NCI-H187 (cell line): ENCODE measurements at places on chromosomes 12 and 14.

- DNase-seq: no peak
These were observed 70.3 kb downstream of the STON2 start for GRCh38 chr14:81329640-81330381.

- no peak for DNase-seq
These were observed 57.1 kb downstream of the NIN start for GRCh38 chr14:50773632-50774541.

DNA sequence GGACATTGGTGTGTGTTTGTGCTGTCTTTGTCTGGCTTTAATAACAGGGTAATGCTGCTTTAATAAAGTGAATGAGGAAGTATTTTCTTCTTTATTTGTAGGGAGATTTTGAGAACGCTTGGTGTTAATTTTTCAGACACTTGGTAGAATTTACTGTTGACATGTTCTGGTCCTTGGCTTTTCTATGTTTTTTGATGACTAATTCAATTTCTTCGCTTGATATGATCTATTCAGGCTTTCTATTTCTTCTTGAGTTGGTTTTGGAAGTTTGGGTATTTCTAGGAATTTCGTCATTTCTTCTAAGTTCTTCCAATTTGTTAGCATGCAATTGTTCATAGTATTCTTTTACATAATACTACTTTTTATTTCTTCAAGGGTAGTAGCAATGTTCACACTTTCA is 167.8 kb downstream of the TTC6 start:
- no peak for DNase-seq

DNA sequence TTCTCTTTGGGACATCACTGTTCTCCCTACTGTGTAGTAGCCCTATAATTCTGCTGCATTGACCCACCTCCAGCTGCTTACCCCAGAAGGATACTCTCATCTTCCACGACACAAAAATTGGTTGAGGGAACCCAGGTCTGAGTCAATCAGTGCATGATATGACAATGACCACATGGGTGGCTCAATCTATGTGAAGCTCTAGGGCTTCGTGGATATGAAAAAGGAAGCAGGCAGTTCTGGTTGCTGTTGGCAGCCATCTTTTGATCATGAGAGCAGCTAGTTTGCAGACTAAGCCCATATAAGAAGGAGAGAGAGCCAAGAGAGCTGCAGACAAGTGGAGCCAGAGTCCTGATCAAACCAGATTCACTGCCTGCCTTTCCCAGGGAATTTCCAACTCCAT is 57.9 kb downstream of the AVPR1A start:
- DNase-seq: no peak

- no peak for DNase-seq
These were observed 15.9 kb downstream of the RFLNA start for GRCh38 chr12:124310785-124311184.

DNA sequence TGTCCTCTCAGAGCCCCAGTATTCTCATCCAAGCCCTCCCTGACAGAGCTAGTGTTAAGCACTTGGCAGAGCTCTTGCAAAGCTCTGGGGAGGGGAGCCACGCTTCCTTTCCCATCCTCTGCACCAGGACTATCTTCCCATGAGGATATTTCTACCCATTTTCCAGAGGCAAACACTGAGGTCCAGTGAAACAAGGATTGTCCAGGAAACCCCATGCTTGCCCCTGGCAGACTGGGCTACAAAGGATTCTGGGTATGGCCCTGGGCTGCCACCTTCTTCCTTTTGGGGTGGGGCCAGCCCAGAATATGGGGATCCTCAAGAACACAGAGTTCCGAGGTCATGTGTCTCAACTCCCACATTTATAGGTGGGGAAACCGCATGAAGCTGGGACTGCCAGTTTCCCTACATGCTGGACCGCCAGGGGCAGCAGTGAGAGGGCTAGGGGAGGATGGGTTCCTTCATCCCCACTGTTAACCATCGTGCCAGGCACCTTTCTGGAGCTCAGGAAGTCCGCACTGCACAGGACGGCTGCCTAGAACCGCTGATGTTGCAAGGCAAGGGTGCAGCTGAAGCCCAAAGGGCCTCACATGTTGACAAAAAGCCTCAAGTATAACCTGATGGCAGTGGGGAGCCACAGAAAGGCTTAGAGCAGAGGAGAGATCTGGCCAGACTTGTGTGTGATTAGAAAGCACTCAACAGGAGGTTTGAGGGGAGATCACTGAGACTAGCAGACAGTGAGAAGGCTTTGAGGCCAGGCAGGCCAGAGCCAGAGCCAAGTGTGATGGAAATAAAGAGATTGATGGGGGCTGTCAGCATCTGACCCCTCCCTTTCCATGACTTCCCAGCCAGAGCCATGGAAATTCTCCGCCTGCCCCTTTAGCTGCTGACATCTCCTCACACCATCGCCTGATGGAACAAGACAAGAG is 5.5 kb upstream of the CCDC85C start:
- DNase-seq: no peak

DNA sequence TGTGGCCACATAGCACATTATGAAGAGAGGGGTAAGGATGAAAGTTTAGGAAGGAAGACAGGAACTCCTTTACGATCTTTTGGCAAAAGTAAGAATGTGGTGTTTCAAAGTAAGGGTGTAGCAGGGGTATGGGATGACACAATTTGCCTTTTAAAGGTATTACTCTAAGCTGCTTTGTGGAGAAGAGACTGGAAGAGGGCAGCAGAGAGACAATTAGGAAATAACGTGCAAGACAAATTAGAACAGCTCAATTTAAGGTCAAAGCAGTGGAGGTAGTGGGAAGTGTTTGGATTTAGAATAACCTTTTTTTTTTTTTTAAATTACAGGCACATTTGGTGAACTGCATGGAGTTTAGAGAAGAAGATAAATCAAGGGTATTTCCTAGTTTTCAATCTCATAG is 342.6 kb downstream of the NOVA1 start:
- DNase-seq: no peak

GRCh38 chr12:55658635-55659391 is 22.1 kb downstream of the OR10P1 start:
- DNase-seq: no peak

GRCh38 chr14:52563120-52563519 is 10.5 kb downstream of the GPR137C start:
- DNase-seq: no peak

GRCh38 chr12:124148481-124149273 is 146.2 kb upstream of the RFLNA start:
- no peak for DNase-seq

GRCh38 chr12:58161773-58162172 is 220.4 kb downstream of the ATP23 start:
- DNase-seq: no peak

DNA sequence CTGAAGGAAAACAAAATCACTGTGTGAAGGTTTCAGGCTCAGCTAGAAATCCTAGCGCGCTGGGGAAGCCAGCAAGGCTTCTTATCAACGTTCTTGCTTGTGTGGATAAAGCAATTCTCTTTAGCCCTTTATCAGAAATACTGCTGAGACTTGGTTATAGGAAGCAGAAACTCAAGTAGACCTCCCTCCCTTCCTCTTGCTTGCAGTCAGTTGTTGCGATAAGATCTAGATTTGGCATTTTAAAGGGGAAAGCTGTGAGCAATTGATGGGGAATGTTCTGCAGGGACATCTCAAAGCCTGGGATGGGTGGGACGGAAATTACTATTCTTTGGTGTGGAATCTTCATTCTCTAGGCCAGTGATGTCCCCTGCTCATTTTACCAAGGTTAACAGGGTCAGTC is 76.4 kb upstream of the ANO4 start:
- DNase-seq: no peak

- DNase-seq: peak; percentile 63
These were observed 903 bp upstream of the PPP4R3A start for GRCh38 chr14:91511043-91511383.

DNA sequence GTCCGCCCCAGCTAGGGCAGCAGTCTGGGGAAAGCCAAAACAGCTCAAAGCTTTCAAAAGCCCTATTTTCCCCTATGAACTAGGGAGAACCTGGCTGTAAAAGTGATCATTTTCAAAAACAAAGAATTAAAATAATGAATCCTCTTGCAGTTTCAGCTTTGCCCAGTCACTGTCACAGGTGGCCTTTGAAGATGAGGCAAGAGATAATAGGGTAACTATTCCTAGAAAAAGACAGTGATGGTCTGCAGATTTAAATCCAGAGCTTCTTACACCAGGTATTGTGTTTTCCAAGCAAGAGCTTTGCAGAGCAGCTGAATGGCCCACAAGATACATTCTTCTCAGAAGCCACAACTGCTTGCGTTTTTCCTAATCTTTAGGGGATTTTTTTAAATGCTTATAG is 80.2 kb upstream of the NUDT4 start:
- DNase-seq: no peak

GRCh38 chr12:75155962-75156361 is 53.7 kb downstream of the KCNC2 start:
- DNase-seq: no peak

DNA sequence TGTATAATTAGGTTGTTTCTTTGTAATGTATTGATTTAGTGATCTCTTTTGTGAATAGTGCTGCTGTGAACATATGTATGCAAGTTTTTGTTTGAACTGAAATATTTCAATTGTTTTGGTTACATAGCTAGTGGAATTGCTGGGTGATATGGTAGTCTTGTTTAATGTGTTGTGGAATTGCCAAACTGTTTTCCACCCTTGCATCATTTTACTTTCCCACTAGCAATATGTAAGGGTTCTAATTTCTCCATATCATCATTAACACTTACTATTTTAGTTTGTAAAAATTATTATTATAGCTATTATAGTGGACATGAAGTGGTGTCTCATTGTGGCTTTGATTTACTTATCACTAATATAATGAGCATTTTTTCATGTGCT is 5.9 kb downstream of the G2E3 start:
- DNase-seq: no peak

DNA sequence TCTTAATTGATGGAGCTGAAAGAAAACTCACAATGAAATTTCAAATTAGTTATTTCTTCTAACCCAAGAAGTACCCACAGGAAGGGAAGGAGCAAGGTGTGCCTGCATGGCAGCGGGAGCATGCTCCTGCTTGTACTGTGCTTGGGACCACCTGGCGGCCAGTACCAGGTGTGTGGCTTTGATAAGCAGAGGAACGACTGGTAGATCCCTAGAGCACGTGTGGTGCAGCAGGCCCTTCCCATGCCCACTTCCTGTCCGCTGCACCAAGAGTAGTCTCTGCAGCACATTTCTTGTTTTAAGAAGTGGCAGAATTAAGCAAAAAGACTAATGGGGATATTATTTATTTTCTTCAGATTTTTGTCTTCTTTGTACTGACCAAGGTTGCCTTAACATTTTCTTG is 122.3 kb upstream of the ATF1 start:
- no peak for DNase-seq

- DNase-seq: no peak
These were observed 138.9 kb upstream of the MAX start for GRCh38 chr14:65241125-65241752.

DNA sequence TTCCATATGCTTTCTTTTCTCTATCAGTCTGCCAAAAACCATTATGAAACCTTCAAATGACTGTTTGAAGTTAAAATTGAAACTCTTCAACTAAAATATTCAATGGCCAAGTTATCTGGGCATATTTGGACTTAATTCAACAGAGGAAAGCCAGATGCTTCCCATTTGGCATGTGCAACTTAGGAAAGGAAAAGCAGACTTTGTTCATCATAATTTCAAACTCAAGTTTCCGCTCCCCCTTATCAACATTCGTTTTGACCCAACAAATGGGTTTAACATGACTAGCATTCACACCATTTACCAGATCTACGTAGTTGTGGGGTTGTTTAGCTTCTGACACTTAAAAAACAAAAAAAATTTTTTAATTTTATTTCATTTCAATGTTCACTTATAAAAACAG is 75.7 kb downstream of the PLEKHG7 start:
- no peak for DNase-seq

- no peak for DNase-seq
These were observed 101.1 kb downstream of the DACT1 start for GRCh38 chr14:58738876-58739275.

GRCh38 chr12:121446750-121447149 is 46.8 kb downstream of the RNF34 start:
- DNase-seq: no peak

DNA sequence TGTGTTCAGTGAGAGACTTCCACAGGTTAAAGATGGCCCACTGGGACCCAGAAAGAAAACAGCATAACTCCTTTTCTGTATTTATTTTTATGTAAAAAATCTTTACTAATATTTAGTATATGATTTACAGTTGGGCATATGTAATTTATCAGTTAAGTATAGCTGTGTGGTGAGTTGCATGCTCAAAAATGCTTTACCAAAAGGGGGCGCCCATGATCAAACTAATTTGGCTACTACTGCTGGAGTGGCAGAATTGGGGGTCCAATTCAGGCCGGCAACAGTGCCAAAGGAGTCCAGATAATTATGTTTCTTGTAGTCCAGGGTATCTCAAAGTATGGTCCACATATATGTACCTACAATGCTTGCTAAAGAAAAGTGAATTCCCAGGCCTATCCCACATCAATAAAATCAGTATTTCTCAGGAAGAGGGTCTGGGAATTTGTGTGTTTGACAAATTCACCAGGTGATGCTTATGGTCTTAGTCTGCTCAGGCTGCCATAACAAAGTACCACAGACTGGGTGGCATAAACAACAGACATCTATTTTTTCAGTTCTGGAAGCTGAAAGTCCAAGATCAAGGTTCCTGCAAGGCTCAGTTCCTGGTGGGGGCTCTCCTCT is 152.0 kb downstream of the KTN1 start:
- DNase-seq: peak; percentile 53

DNA sequence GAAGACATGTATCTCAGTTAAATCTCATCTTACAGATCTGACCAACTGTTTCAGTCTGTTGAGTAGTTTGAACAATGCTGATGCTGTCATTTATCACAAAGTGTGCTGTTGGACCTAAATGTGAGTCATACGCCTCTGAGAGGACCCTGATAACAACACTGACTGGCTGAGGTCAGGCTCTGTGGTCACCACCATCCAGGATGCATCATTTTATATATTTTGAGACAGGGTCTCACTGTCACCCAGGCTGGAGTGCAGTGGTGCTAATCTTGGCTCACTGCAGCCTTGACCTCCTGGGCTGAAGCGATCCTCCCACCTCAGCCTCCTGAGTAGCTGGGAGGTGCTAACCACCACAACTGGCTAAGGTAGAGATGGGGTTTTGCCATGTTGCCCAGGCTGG is 181.0 kb upstream of the RGS6 start:
- no peak for DNase-seq

DNA sequence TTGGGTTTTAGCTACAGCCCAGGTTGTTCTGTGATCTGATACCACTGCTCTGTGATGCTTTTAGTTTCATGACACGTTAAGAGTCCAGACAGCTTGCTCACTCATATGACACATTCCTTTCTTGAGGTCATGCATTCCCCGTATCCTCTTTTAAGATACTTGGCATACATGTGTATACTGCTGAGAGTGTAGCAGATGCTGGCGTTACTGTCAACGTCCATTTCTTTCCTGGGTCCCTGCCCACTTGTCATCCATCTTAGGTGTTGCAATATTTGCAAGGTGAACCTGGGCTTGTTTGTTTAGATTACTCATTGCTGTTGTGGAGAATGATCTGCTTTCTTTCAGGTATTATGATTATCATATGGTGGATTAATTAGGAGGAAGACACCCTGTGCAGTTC is 9.1 kb upstream of the EMP1 start:
- no peak for DNase-seq

GRCh38 chr12:55720071-55720564 is at the start of gene RDH5:
TSS of gene RDH5 (plus strand) at chr12:55720393. CDS start at chr12:55721185, 792 bp downstream.
- DNase-seq: no peak

- no peak for DNase-seq
These were observed 192.2 kb upstream of the LMNTD1 start for GRCh38 chr12:25745281-25745680.
